ENCODE measurements at places on chromosomes 11 and 22. TPM values are rescaled to one million over a fixed set of nuclear protein-coding genes. Genes with fewer than 3 reads are reported as not detected.

The CEND1 gene
- 0.18 TPM for total RNA-seq

The MIOX gene
- total RNA-seq: 0.54 TPM

The KCNK7 gene
- total RNA-seq: 3.0 TPM

GRCh38 chr11:122179961-122180834 lies 64.2 kb upstream of the BLID start:
- DNase-seq: no peak
- H3K36me3 ChIP-seq: no peaks in the 10 kb centered on the region
- no peaks in the 10 kb centered on the region for H3K27me3 ChIP-seq
- no peak overlapping the region for H3K4me3 ChIP-seq
- no peaks in the 10 kb centered on the region for H3K4me1 ChIP-seq
- no peak overlapping the region for H3K27ac ChIP-seq

DNA sequence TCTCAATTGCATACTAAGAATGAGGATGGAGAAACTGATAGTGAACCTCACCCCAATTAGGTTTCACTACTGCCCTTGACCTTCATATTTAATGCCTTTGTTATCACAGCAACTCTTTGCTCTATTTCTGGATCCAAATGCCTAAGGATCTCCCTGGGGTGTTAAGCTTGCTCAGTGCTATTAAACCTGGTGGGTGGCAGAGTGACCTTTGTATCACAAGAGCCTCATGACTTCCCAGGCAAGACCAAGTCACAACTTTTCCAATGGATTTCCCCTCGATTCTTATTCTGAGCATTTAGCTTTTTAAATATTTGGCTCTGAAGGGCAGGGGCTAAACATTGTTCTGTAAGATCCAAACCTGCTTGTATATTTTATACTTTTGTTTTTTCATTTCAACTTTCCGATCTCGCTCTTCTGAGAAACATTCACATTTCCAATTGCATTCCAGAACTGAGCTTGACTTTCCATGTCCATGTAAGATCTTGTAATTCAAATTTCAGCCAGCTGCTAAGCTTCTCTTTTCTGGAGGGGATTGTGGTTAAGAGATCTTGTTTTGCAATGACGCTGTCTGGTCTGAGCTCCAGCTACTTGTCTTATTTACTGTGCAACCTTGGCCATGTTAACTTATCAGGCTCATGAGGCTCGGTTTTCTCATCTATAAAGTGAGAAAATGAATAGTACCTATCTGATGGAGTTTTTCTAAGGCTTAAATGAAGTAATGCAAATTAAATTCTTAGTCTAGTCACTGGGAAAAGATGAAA lies 6.4 kb upstream of the EHF start:
- H3K27ac ChIP-seq: no peak overlapping the region
- no peak overlapping the region for H3K4me3 ChIP-seq
- DNase-seq: no peak

DNA sequence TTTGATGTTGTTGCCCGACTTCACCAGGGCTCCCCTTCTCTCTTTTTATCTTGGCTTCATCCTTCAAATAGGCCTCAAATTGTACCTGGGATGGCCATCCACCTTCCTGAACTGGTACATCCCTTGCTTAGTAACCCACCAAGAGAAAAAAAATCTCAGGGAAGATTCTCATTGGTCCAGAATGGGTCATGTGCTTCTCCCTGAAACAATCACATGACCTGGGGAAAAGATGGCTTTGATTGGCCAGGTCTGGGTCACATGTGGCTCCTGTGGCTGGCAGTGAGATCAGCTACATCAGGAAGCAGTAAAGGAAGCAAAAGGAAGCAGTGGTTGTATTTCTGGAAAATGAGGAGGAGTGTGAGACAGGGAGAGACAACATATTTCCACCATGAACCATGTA lies 540.2 kb downstream of the MIAT start:
- H3K36me3 ChIP-seq: no peaks in the 10 kb centered on the region
- no peaks in the 10 kb centered on the region for H3K4me1 ChIP-seq
- H3K4me3 ChIP-seq: no peak overlapping the region
- no peak for DNase-seq
- H3K27me3 ChIP-seq: no peaks in the 10 kb centered on the region
